ENCODE measurements at places on chromosomes 5 and 9.

GRCh38 chr9:1721196-1721595 is 294.0 kb upstream of the SMARCA2 start:
- DNase-seq, result no peak

DNA sequence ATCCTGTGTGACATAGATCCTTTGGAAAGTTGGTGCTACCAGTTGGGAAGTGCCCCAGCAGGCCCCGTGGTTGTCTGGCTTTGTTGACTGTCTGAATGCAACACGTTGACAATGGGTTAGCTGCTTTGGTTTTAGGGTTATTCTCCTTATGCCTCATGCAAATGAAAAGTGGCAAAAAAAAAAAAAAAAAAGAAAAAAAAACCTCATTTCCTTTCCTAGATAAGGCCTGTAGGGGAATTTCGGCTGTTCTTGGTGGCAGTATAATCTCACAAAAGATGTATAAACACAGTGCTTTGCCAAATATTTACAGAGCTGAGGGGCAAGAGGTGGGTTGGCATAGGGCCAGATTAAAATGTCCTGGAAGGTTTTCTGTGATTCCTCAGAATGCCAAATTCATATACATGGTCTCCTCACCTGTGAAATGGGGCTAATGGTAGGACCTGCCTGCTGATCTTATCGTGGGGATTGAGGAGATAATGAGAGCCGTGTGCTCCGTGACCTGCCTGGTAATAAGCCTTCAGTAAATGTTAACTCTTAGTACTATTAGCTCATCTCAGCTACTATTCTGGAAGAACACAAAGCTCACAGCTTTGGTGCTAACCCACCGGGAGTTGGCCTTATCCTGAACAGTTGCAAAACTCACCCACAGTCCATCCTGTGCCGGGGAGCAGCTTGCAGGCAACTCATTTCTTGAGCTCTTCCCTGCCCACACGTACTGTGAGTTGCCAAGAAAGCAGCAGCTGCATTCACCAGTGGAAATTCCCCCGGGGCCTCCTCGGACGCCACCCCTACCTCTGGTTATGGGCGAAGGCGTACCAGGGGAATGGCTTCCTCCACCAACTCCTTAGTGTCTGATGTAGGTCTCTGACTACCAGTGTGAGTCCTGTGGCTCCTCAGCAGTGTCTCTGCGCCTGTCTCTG is 220.3 kb downstream of the NR3C1 start:
- DNase-seq, result peak; percentile 36

GRCh38 chr9:129379181-129379836 is 201.2 kb upstream of the IER5L start:
- no peak for DNase-seq

DNA sequence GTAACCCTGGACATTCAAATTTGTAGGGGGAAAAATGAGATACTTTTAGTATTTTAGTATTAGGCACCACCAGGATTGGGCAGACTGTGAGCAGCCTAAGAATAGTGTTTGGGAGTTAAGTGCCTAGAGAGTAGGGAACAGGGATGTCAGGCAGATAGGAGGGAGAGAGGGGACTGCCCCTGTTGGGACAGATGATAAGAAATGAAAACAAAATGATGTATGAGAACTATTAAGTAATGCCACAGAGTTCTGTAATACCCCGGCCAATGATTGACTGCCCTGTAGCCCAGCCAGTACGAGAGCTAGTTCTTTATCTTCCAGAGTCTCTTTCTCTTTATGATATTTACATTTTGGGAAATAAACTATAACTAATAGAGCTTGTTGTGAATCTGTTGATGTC is 24.4 kb downstream of the ARHGAP26 start:
- DNase-seq, result no peak

- no peak for DNase-seq
Observed at GRCh38 chr5:154863291-154864080, 5.1 kb downstream of the CNOT8 start.

Data from stimulated activated CD4-positive, alpha-beta T cell treated with anti-CD3 and anti-CD28 coated beads, Interleukin-2, amount 100 ng/mL, for 4 hours (primary cell).